ENCODE measurements at places on chromosomes 5 and 9.

DNA sequence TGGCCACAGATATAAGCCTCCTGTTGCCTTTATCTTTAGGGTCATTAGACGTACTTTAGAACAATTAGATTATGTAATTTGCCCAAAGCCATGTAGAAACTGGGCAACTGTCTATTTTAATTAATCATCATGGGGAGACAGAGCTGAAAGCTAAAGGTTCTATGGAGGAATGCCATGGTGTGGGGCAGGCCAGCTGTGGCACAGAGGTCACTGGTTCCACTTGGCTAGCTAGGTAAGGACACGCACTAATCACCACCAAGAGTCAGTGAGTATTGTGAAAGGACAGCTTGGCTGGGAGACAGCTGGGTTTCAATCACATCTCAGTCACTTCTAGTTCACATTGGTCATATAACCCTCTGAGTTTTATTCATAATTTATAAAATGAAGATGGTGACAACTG is 81.7 kb downstream of the HMHB1 start:
- no peak for DNase-seq

DNA sequence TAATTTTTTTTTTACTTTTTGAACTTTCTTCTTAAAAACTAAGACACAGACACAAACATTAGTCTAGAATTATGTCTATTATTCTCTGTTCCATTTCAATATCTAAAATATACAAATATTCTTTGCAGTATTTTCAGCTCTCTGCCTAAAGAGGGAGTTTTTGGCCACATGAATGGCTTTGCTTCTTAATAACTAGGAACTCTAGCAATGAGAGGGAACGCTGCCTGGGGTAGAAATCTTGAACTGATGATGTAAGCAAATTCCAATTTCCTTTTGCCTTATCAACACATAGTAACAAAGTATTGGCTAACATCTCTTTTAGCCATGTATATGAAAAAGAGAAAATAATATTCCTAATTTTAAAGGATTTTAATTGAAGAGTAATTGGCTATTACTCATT is 51.9 kb downstream of the SLC25A46 start:
- DNase-seq = peak; percentile 44

- DNase-seq = no peak
These were observed 78.9 kb upstream of the ADRB2 start for GRCh38 chr5:148747536-148747906.

DNA sequence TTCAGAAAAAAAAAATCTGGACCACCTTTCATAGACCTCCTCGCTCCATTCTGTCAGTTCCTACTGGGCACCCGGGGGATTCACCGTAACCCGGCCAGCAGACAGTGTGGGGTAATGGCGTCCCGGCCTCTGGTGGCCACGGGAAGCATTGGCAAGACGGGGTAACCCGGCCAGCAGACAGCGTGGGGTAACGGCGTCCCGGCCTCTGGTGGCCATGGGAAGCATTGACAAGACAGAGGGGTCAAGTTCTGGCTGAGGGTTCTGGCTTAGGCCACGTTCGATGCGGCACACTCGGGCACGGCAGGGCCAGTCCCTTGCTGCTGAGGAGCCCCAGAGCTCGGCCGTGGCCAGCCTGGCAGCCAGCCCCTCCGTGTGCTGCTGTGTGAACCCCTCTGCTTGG is 116.2 kb upstream of the RAPGEF1 start:
- no peak for DNase-seq

DNA sequence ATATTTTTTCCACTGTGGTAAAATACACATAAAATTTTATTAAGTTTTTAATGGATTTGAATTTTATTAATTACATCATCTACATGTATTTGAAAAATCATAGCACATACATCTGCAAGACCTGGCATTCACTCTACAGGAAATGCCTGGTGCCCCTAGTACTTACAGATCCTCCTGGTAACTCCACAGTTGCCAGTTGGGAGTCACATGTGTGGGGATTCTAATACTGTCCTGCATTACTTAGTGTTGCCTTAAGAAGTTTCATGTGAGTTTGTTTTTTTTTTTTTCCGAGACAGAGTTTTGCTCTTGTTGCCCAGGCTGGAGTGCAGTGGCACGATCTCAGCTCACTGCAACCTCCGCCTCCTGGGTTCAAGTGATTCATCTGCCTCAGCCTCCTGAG is 18.1 kb downstream of the KDM3B start:
- DNase-seq = peak; percentile 23

- DNase-seq = no peak
These were observed 910 bp downstream of the TRIM14 start for GRCh38 chr9:98117984-98118639.

DNA sequence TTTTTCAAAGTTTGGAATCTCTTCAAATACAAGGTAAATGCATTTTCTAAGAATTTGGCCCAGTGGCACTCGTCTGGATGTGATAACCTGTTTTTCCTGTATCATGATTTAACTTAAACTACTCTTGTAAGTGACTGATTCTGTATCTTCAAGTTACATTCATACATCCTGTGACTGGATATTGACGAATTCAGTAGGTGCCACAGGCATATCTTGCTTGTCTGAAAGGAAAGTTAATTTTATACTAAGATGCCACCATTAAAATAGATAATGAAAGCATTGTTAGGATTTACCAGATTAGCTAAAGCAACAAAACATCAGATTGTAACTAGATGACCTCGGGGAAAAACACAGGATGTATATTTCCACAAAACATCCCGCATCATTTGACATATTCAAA is 175.3 kb upstream of the ZNF608 start:
- no peak for DNase-seq

- DNase-seq = no peak
These were observed 272.8 kb downstream of the TAF11L14 start for GRCh38 chr5:17907094-17907493.

- DNase-seq = no peak
These were observed 588.0 kb upstream of the KLF4 start for GRCh38 chr9:108077556-108077955.

DNA sequence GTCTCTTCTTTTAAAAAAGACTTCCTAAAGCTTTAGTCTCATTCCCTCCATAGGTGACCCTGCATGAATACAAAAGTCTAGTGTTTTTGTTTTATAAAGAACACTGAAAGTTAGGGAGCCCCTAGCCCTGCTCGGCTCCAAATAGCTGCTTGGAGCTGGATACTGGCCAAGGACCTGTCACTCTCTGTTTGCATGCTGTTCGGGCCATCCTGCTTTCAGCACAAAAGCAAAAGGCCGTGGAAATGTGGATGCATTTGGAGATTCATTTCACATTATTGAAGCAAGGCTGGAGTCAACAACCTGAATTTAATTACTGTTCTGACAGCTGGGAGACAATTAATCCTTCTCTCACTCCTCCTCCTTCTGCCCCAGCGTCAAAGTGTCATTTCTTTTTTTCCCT is 151.7 kb upstream of the NMUR2 start:
- DNase-seq = no peak

GRCh38 chr9:82894961-82895821 is 167.8 kb downstream of the RASEF start:
- no peak for DNase-seq

DNA sequence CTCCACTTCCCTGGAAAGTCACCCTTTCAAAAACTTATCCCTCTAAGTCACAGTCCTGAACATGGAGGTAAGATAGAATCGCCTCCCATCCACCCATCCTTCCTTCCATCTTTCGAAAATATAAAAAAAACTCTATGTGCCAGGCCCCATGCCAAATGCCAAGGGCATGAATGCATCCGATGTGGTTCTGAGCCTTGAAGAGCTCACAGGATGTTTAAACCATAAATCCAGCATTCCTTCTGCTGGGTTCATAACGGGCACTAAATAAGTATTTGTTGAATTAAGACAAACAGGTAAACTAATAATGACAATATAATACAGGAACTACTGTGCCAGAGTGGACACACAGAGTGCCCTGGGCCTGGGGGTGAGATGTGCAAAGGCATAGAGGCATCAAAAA is 147.3 kb downstream of the TTLL11 start:
- DNase-seq = no peak

GRCh38 chr9:503326-503725 is 288.7 kb downstream of the DOCK8 start:
- DNase-seq = no peak

- no peak for DNase-seq
These were observed 9.1 kb downstream of the BRD3OS start for GRCh38 chr9:134034215-134035040.

DNA sequence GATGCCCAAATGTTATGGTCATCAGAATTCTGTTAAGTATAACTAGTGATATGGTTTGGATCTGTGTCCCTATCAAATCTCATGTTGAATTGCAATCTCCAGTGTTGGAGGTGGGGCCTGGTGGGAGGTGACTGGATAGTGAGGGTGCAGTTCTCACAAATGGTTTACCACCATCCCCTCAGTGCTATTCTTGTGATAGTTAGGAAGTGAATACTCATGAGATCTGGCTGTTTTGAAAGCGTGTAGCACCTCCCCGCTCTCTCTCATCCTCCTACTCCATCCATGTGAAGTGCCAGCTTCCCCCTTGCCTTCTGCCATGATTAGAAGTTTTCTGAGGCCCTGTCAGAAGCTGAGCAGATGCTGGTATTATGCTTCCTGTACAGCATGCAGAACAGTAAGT is 359.5 kb downstream of the TMEM167A start:
- DNase-seq = no peak

DNA sequence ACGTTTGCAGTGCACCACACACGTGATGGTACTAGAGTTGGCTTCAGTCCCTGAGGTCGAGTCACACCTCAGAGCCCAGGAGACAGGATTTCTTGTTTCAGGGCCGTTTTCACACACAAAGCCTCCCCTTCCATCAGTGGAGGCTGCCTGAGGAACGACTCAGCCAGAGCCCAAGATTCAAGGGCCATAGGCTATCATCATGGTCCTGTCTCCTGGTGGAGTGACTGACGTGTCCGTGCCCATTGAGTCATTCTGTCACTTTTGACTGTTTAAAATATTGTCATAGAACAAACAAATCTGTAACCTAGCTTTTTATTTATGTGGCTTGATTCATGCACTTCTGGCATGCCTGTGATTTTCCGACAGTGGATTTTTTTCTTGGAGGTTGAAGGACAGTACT is 28.3 kb downstream of the CAMK2A start:
- no peak for DNase-seq

DNA sequence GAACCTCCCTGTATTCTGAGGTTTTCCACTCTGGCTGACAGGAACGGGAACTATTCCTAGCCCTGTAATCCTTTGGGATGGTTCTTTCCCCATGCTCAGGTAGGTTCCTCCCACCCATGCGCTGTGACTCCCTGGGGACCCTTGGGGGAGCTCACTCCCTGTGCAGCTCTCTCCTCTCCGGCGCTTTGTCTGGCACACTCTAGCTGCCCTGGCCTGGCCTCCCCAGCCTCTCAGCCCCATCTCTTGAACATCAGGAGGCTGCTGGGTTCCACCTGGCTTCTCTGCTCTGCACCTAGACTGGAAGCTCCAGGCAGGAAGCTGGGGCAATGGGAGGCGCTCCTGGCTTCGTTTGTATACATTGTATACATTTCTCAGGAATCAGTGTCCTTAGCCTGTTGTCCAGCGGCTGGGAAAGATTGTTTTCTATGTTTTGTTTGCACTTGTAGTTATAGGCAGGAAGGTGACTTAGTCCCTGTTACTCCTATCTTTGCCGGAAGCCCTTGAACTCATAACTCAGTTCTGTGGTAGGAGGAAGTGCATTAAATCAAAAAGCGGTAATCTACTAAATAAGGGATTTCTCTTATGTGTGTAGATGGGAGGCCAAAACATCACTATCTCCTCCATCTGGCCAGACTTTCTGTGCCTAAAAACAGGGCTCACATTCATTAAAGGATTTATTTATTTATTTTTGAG is 20.4 kb downstream of the SLC25A25 start:
- DNase-seq = no peak

DNA sequence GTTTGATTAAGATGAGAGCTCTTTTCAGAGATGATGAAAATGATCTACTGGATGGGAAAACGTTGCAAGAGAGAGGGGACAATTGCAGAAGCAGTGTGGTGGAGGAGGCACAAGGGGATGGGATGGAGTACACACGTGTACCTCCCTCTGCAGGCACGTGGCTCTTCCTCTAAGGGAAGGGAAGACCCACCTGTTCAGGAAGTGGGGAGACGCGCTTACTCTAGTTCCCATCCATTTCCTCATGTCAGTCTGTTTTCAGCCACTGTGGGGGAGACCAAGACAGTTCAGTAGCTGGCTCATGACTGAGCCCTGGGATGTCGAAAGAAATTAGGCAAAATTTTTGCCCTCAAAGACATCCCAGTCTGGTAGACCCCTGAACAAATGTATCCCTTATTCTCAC is 619.2 kb upstream of the CLINT1 start:
- DNase-seq = no peak

- DNase-seq = no peak
These were observed 1.0 kb downstream of the TLE4 start for GRCh38 chr9:79572608-79573411.

- DNase-seq = no peak
These were observed 212.3 kb upstream of the ATP10B start for GRCh38 chr5:161064297-161064696.

DNA sequence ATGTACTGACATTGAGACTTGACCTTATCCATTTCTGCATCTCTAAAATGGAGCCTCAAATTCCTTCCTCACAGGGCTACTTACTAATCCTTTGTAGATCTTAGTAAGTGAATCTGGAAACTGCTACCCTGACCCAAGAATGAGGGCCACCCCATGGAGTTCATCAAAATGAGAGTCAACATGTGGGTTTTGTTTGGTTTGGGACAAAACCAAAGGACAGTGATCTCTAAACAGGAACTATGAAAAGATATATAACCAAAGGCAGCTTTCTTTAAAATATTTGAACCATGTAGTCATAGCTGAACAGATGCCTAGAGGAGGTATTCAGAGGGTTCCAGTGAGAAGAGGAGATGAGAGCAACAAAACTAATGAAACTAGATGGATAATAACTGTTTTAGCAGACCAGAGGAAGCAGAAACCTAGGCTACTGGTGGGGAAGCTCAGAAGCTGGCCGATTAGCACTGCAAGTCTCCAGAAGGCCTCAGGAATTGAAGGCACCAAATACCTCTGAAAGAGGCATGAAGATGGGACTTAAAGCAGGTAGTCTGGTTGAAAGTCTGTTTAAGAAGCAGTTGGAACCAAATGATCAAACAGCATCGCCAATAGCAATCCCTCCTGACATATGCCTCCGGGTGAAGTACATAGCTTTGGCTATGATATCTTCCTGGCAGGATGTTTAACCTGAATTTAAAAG is 45.8 kb downstream of the THOC3 start:
- DNase-seq = peak; percentile 85

- no peak for DNase-seq
These were observed 58.3 kb downstream of the MTX3 start for GRCh38 chr5:79932510-79933504.

DNA sequence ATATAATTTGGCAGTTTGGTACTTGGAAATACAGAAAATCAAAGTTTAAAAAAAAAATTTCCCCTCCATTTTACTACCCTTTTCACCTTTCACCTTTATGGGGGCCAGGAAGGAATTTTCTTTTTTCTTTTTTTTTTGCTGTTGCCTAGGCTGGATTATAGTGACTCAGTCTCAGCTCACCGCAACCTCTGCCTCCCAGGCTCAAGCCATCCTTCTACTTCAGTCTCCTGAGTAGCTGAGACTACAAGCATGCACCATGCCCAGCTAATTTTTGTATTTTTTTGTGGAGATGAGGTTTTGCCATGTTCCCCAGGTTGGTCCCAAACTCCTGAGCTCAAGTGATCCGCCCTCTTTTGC is 9.1 kb downstream of the CHMP5 start:
- no peak for DNase-seq
